ENCODE measurements at places on chromosomes 7 and 10.

- DNase-seq: no peak
Measured at GRCh38 chr7:122384528-122384927, 80.0 kb upstream of the FEZF1 start.

DNA sequence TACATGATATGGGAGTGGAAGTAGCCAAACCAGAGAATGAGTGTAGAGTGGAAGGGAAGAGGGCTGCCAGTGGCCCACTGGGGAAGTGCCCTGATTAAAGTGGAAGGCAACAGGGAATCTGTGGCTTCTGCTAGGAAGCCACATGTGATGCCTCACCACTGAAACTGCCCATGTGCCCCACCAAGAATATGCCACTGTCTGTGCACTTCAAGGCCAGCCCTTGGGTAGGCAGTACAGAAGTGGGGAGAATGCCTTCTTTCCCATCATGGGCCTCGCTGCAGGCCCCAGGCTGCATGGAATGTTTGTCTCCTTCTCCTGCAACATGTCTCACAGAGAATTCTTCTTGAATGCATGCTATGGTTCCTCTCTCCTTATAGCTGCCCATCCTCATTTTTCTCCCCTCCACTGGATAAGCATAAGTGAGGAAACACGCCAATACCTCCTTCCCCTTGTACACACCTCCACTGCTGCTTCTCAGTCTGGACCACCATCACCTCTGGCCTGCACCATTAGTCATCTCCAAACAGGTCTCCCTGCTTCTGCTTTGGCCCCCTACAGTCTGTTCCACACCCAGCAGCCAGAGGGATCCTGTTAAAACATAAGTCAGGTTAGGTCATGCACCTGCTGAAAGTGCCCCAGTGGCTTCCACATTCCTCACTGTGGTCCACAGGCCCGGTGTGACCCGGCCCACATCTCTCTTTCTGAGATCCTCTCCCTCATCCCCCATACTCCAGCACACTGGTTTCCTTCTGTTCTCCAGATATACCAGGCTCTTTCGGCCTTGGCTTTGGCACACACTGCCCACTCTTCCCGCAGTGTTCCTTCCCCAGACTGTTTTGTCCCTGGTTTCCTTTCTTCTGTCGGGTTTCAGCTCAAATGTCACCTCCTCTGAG, 37.1 kb downstream of the SNX10 start:
- no peak for DNase-seq

DNA sequence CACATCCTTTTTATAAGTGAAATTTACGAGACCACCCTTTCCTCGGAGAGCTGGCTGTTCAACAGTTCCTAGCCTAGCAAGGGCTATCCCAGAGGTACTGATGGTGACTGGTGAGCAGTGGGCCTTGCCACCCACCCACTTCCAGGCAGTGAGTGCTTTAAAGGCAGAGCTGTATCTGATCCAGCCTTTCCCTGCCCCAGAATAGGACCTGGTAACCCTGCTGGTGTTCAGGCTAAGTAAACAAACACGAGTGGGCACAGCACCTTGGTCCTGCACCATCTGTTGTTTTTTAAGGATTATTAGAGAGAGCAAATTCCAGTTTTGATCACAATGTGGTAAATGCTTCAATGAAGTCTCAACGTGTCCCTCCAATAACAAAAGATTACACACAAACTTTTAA, 75.7 kb downstream of the COBL start:
- no peak for DNase-seq

- peak; percentile 73 for DNase-seq
Measured at GRCh38 chr7:99375070-99375807, 709 bp downstream of the ARPC1B start.

GRCh38 chr7:80806663-80807062, 112.2 kb downstream of the SEMA3C start:
- no peak for DNase-seq

DNA sequence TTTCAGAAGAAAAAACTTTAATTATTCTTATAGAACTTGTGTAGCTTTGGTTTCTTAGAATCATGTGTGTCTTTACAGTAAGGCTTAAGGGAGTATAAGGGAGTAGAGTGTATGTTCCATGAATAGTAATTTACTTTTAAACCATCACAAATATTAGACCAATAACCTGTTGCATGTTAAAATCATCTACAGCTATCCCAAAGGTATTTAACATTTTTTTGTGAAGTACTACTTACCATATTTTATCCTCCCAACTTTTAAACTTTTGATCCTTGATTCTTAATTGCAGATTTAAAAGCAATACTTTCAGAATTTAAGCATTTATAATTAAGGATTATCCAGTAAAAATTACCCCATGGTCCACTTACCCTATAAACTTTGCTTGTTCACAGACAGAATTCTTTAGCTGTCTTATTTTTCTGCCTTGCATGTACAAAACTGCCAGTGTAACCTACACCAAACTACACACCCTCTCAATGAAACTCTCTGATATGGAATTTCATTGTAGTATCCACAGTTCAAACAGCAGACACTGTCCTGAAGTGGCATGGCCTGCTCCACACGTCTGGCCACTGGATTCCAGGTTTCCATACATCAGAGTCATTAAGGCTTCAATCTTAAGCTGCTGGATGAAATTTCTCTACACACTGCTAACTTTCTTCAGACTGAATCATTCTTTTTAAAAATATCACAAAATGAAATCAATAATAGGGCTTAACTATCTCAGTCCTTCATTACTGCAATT, 5.8 kb downstream of the GLI3 start:
- no peak for DNase-seq

GRCh38 chr10:76396134-76396533, 964.7 kb downstream of the LRMDA start:
- DNase-seq: no peak

- DNase-seq: peak; percentile 56
Measured at GRCh38 chr7:111752022-111752582, 189.8 kb upstream of the IMMP2L start.

DNA sequence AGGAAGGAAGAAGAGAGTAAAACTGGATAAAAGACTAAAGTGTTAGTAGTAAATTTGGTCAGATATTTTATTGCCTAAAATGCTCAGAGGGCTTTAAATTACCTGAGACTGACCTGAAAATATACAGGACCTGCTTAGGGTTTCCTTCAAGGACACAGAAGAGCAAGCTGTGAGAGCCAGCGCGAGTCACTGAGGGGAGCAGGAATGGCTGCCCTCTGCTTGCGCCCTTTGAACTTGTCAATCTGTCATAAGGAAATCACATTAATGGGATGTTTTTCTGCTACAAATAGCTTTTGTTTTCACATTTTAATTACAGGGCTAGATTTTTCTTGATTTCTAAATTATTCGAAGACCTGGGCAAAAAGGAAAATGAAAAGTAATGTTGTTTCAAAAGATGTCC, 26.9 kb downstream of the DNAJB9 start:
- DNase-seq: no peak

DNA sequence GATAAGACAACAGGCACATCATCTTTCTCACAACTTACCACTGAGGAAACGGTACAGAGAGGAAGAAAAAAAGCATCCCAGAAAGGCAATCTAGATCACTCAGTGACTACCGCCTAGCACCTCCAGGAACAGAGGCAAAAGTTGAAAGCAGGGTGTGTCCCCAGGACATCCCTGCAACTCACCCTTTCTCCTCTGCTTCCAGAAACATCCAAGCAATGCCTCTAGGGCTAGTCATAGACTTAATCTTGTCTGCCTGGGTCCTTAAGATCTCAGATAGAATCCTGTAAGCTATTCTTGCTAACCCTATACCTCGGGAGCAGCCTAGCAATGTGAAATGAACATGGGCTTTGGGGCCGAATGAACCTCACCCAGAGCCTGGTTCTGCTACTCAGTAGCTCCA, 18.8 kb upstream of the PDCD4 start:
- DNase-seq: no peak

DNA sequence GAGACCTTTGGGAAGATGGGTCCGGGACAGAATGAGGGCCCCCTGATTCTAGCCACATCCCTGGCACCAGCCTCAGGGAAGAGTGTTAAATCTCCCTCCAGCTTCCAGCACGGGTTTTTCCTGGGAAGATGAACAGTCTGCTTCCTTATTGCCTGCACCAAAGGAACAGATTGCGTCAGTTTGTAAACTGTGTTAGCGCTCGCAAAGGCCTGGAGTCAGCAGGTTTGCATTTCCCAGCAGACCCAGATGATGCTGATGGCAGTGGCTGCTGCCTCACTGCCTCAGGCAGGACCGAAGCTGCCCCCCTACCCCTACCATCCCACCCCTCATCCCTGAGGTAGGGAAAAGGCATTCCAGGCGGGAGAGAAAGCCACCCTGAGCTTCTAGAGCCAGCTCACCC, 34.6 kb upstream of the LRRC4 start:
- no peak for DNase-seq

DNA sequence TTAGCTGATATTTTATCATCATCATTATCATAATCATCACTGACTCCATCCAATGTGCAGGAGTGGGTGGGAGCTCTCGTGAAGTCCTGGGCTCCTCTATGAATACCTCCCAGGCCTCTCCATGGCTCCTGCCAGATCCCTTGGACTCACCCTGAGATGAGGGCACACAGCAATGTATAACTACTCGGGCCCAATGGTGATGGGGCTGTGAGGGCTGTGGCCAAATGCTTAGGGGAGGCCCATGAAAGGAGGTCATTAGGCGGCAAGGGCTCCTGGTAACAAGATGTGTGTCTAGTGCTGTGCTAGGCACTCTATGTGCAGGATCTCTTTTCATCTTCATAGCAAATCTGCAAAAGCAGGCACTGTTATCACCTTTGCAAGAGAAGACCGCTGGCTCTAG, 270.9 kb downstream of the GLRX3 start:
- no peak for DNase-seq

GRCh38 chr10:1462994-1463633, 274.2 kb downstream of the ADARB2 start:
- DNase-seq: no peak

DNA sequence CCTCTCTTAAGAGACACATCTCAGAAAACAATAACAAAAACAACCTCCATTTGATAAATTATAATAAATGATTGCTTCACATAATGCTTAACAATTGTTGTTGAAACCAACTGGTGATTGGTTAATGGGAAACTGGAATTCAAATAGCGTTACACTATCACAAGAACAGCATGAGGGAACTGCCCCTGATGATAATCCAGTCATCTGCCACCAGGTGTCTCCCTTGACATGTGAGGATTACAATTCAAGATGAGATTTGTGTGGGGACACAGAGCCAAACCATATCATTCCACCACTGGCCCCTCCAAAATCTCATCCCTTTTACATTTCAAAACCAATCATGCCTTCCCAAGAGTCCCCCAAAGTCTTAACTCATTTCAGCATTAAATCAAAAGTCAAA, 375.9 kb downstream of the BMPER start:
- DNase-seq: no peak

DNA sequence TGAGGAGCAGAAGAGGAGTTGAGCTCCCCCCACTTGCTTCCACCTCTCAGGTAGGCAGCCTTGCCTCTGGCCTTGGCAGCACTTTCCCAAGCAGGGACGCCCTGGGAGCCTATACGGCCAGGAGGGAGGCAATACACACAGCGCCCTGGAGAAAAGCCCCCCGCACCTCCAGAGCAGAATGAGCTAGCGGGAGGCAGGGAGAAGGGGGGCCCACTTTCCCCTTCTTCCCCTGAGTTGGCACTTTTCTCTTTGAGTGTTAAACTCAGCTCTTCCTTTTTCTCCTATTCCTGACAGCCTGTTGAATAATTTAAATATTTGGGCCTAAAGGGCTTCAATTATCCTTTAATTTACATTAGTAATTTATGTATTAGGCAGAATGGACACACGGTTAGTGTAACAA, 35.8 kb downstream of the UNC5B start:
- no peak for DNase-seq

DNA sequence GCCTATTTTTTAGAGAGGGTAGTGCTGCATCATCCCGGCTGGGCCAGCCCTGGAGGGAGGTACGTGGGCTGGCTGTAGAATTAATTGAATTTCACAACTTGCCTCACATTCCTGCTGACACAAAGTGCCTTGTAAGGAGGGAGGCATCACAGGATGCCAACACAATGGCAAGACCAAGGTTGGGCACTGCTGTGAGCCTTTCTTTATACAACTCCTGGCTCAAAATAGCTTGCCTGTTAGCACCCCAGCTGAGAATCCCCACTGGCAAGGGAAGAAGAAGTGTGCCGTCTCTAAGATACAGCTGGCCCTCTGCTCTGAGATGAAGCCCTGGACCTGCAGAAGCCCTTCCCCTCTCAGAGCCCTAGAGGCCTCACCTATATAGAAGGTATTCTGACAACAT, 873.9 kb downstream of the GRID1 start:
- no peak for DNase-seq

DNA sequence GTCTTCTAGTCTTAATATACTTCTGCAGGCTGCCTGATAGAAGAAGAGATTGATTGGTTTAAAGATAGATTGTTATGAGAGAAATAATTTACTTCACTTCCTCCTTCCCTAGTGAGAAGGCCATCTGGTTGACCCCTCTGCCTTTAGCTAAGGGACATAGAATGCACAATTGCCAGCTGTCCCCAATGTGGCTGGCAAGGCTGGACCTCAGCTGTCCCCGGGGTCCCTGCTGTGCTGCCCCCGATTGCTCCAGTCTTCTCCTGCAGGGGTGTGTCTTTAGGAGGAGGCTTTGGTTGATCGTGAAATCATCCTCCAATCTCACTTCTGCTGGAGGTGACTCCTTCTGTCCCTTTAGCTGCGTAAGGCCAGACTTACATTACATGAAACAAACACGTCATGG, 388.5 kb downstream of the DPP6 start:
- DNase-seq: no peak

GRCh38 chr10:69863580-69863979, 61.9 kb downstream of the COL13A1 start:
- no peak for DNase-seq

DNA sequence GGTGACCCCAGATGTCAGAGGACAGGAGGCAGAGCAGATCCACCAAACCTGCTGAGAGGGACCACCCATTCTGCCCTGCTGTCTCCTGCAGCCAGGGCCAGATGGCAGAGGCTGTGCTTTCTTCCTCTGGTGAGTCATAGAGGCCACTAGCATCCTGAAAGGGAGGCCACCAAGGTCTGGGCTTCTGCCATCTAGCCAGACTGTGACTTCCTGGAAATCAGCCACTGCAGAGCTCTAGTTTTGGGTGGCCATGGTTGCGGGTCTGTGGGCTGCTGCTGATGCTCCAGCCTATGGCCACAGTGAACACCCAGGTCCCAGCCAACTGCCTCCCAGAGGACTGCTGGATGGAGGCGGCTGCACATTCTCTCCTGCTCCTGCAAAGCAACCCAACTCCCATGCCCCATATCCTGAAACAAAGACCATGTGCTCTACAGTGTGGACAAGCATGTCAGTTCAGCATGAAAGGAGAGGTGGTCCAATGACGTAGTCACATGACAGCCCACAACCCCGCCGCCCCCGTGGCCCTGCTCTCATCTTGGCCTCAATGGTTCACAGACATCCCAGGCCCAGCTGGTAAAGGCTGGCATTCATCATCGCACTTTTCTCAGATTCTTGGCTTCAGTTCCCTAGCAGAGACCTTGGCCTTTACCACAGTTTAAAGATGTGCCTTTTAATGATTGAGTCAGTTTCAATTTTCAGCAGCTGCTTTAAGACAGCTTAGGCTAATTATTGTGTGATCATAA, 73.9 kb upstream of the CXCL12 start:
- DNase-seq: no peak

- no peak for DNase-seq
Measured at GRCh38 chr10:72709041-72709440, 17.1 kb downstream of the MCU start.

Measured in activated CD4-positive, CD25-positive, alpha-beta regulatory T cell treated with anti-CD3 and anti-CD28 coated beads, Interleukin-2, amount 50 U/mL, for 72 hours (primary cell).